Inflammatory macrophage (primary cell): ENCODE measurements at places on chromosomes 7 and 10.

DNA sequence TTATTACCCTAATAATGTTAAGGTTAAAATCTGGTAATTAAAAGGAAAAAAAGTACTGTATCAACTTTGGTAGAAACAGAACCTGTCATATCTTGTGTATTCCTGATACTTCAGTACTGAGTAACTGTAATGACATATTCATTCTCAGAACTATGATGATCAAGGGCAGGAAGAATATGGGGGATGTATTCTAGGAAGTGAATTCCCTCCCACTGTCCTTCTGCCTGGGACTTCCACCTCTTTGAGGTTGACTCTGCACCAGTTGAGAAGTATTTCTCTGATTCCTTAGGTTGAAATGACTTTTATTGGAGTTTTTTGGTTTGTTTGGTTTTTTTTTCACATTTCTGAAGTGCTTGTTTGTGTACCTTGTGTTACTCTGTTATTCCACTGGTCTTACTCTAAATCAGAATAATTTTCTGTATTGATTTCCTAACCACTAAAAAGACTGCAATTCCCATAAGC, 36.9 kb downstream of the WASL start:
- peak; percentile 75 for DNase-seq

GRCh38 chr7:42046483-42046882, 190.5 kb downstream of the GLI3 start:
- no peak for DNase-seq

- no peak for DNase-seq
Observed at GRCh38 chr10:84054743-84055142, 84.6 kb upstream of the GHITM start.

DNA sequence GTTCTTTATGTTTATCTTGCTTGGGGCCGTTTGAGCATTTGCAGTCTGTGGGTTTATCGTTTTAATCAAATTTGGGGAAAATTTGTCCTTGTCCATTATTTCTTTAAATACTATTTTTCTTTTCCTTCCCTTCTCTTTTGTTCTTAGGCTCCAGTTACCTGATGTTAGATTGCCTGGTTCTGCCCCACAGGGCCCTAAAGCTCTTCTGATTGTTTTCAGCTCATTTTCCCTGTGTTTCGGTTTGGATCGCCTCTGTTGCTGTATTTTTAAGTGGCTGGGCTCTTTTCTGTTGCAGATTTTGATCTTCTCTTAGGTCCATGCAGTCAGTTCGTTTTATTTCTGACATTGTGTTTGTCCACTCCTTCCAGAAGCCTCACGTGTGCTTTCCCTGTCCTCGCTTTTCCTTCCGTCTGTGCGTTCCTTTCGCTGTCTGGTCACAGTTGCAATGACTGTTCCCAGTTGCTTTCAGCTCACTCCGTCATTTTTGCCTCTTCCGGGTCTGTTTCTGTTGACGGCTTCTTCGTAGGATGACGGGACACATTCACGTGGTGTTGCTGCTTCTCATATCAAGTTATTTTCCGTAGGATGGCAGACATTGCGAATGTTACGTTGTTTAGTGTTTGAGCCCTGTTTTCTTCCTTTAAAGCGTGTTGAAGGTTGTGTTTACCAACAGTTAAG, 111.4 kb downstream of the INPP5A start:
- DNase-seq: no peak

GRCh38 chr10:95558593-95559320, 2.4 kb downstream of the SORBS1 start:
- DNase-seq: no peak

DNA sequence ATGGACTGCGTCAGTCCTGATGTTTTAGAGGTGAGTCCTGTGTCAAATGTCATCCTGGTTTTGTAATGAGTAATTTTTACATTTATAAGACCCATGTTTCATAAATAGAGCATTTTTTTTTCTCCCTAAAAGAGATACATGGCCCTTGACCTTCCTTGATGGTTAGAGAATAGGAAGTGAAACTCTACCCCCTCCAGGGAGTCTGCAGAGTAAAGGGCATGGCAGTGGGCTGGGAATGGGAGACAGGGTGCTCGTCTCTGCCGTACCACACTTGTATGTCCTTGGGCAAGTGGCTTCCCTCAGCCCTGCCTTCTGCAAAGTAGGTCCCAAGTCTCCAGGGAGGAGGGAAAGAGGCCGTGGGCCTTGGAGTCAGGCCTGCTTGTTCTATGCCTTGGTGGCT, 63.9 kb downstream of the WDFY4 start:
- DNase-seq: peak; percentile 83

GRCh38 chr7:81393018-81393417, 376.8 kb downstream of the HGF start:
- no peak for DNase-seq

DNA sequence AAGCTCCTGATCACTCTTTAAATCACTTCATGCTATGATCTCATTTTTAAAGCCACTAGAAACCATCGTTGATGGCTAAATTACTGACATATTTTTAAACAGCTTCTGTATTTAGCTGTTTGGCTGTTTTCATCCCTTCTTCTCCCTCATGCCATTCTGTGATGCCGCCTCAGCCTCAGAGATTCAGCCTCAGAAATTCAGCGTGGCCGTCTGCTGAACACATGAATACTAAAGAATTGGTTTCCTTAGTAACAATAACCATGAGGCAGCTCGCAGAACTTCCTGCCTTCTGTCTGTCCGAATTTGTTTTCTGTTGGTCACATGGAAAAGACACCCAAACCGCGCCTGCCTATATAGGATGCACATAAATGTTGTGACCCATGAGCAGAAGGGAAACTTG, 31.0 kb upstream of the FZD1 start:
- no peak for DNase-seq

- no peak for DNase-seq
Observed at GRCh38 chr7:122869260-122869659, 17.0 kb downstream of the CADPS2 start.
